ENCODE measurements at places on chromosomes 3 and 15.

- no peak for DNase-seq
Observed at GRCh38 chr3:170247875-170248274, 25.7 kb downstream of the PRKCI start.

- no peak for DNase-seq
Observed at GRCh38 chr3:122080207-122080587, 25.0 kb downstream of the CD86 start.

DNA sequence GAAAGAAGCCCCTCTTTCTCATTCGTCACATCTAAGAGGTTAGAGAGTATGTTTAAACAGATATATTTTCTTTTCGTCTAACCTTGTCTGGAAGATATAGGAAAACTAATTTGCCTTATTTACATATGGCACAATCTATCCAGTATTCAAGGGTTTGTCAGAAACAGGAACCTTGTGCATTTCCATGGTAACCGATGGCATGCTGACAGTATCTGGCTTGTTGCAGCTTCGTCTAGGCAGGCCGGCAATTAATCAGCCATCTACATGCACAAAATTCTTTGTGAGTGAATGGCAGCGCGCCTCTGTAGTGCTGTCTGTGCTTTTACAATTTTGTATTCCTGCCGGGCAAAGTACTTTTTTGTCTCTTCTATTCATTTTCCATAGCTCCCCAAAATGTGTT lies 294.0 kb upstream of the SOX2 start:
- DNase-seq = peak; percentile 17

GRCh38 chr3:147760085-147760484 lies 350.9 kb downstream of the ZIC1 start:
- no peak for DNase-seq

DNA sequence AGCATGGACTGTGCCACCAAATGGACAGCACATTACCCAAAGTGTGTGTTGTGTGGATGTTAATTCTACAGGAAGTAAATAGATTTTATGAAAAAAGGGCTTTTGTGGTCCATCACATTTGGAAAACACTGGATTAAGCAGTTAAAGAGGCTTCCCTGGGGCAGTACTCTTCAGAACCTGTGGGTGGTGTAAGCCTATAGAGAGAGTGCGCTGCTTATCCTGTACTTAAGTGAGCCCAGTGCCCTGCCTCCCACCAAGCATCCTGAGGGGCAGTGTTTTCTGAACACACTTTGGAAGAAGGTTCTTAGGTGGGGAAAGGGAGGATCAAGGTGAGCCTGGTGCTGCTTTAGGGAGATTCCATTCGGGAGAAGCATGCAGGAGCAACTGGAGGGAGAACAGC lies 10.9 kb downstream of the TTLL3 start:
- DNase-seq = no peak

DNA sequence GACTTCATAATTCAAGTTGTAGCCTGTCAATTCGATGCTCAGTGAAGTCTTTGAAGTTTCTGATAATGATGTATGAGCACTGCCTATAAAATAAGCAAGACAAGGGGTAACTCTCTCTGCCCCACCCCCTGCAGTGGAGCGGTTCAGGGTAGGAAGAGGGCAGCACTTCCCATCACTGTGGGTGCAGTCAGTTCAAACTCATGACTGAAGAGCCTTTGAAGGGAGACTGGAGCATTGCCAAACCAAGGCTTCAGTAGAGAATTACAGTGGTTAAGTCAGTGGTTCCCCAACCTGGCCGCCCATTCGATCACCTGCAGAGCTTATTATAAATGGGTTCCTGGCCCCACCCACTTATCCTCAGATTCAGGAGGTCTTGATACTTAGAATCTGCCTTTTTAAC lies 190.6 kb downstream of the SHQ1 start:
- DNase-seq = no peak

DNA sequence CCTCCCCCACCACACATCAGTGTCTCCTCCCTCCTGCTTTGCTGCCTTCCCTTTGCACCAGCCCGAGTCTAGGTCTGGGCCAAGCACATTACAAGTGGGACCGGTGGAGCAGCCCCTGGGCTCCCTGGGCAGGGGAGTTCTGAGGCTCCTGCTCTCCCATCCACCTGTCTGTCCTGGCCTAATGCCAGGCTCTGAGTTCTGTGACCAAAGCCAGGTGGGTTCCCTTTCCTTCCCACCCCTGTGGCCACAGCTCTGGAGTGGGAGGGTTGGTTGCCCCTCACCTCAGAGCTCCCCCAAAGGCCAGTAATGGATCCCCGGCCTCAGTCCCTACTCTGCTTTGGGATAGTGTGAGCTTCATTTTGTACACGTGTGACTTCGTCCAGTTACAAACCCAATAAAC lies 2.3 kb upstream of the ABCF3 start:
- no peak for DNase-seq

- no peak for DNase-seq
Observed at GRCh38 chr15:66623801-66624453, 58.1 kb upstream of the LCTL start.

- DNase-seq = no peak
Observed at GRCh38 chr3:181930105-181930504, 218.4 kb downstream of the SOX2 start.

- DNase-seq = no peak
Observed at GRCh38 chr3:18018491-18019160, 276.2 kb upstream of the TBC1D5 start.

DNA sequence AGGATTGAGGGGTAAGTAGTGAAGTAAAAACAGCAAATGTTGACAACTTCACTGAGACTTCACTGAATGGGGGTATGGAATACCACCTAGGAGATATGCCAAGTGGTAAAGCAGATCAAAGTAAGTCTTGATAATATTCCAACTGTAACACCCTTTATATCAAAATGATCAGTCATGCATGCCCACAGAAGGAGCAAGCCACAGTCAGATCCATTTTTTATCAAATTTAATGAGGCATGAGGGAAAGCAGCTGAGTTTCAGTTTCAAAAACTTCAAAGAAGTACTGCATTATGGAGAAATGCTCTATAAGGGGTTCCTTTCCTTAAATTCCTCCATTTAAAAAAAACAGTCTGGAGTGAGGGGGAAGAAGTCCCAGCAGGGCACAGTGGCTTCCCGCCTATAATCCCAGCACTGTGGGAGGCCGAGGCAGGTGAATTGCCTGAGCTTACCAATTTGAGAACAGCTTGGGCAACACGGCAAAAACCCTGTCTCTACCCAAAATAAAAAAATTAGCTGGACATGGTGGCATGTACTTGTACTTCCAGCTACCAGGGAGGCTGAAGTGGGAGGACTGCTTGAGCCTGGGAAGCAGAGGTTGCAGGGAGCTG lies 56.9 kb downstream of the TJP1 start:
- no peak for DNase-seq

DNA sequence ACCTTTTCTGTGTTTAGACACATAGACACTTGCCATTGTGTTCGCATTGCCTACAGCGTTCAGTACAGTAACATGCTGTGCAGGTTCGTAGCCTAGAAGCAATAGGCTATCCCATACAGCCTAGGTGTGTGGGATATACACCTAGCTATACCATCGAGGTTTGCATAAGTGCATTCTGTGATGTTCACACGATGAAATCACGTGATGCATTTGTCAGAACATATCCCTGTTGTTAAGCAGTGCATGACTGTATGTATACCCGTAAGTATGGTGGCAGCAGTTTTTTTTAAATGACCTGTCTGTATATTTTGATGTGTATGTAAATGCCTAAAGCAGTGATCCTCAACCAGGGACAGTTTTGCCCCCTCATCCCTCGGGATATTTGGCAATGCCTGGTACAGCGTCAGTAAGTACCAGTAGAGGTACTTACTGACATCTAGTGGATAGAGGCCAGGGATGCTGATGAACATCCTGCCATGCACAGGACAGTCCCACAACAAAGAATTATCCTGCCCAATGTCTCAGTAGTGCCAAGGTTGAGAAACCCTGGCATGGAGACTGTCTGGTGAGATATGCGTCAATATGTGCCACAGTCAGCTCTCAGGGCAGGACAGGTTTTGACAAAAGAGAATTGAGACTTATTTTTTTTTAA lies 129.1 kb downstream of the HCN4 start:
- peak; percentile 2 for DNase-seq

DNA sequence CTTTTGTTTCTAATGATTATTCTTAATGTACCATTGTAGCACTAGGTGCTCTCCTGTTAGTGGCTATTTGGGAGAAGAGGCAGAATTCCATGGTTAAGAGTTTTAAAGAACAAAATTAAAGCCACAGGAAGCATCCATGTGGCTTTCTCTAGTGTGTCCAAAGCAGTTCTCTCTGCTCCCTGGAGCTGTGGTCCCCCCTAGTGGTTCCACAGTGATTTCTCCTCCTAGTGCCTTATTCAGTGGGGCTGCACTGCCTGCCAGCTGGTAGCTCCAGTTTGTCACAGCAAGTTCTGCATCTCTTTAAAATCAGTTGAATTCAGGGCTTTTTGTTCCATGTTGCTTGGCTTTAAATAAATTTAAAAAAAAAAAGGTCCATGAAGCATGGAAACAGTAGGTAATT lies 39.6 kb upstream of the FAM98B start:
- peak; percentile 47 for DNase-seq

DNA sequence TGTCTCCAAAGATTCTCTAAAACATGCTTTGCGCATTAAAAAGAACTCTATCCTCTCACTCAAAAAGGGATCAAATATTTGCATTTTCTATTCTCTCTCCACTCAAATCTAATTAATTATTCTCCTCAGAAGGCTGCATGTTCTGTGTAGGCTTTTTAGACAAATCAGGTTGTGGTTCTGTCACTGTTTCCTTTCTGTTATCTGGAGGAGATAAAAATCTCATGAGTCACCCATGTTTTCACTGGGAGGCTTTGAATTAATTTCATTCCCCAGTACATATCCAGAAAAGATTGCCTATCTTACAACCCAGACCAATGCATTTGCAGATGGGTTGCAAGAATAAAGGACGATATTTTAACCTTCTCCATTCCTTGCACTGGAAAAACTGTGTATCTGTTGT lies 446.5 kb downstream of the GRM7 start:
- DNase-seq = no peak

DNA sequence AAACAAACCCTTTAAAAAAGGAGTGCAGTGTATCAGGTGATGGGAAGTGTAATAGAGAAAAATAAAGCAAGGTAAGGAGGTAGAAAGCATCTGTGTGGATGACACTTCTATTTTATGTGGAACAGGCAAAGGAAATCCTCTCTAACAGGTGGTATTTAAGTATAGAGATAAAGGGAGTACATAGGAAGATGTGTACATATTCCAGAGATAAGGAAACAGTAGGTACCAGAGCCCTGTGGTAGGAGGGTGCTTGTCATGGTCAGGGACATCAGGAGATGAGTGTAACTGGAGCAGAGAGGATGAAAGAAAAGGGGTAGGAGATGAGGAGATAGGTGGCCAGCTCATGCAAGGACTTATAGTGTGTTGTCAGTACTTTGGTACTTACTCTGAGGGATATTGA lies 65.8 kb downstream of the CHST2 start:
- DNase-seq = no peak

DNA sequence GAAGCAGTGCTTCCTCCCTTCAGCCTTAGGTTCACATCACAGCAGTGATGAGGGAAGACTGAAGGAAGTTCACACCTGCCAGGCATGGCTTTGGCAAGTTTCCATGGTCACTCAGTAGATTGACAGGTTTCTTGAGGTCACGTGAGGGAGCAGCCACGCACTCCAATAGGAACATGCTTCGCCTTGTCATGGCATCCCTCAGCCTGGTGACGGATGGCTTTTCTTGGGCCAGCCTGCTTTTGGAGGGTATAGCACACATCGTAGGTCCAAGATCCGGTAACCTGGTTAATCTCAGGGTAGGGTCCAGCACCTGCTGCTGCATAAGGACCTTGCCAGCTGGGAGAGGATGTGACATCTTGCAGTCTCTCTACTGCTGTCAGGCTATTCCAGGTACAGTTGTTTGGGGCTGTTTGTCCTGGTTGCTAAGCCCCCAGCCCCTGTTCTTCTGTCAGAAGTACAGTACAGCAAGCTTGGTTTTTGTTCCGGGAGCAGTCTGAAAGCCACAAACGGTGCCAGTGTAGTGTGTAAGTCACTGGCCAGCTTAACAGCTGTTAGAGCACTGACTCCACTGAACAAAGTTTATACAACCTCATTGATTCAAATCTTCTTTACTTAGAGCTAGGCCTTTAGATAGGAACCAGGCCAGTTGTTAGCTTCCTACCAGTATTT lies 42.3 kb downstream of the PSMD6 start:
- DNase-seq = no peak

- no peak for DNase-seq
Observed at GRCh38 chr15:87828608-87829007, 427.9 kb downstream of the NTRK3 start.

DNA sequence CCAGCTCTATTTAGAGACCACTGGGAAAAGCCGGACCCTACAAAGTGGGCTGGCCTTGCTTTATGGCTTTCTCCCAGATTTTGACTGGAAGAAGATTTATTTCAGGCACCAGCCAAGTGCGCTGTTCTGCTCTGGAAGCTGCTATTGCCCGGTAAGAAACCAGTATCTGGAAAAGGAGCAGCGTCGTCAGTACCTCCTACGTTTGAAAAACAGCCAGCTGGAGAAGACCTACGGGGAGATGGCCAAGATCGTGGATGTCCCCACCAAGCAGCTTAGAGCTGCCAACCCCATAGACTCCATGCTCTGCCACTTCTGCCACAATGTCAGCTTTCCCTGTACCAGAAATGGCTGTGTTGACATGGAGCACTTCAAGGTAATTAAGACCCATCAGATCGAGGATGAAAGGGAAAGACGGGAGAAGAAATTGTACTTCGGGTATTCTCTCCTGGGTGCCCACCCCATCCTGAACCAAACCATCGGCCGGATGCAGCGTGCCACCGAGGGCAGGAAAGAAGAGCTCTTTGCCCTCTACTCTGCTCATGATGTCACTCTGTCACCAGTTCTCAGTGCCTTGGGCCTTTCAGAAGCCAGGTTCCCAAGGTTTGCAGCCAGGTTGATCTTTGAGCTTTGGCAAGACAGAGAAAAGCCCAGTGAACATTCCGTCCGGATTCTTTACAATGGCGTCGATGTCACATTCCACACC lies 60.9 kb downstream of the PXYLP1 start:
- DNase-seq = no peak

DNA sequence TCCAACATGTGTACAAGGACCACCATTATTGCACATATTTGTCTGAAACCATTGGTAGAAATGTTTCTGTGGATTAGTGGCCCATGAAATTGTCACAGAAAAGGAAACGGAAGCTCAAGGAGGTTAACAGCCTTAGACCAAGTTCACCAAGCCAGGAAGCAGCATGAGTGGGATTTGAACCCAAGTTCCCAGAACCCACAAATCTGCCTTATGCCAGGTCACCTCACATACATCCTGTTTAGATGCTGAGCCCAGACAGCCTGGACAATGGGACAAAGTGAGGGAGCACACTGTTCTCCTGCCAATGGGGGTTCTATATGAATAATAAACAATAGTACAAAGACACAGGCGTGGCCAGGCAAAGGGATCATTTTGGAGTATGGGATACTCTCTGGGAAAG lies 59.6 kb upstream of the CA12 start:
- no peak for DNase-seq

- no peak for DNase-seq
Observed at GRCh38 chr3:50260942-50261441, 8.0 kb upstream of the SEMA3B start.

DNA sequence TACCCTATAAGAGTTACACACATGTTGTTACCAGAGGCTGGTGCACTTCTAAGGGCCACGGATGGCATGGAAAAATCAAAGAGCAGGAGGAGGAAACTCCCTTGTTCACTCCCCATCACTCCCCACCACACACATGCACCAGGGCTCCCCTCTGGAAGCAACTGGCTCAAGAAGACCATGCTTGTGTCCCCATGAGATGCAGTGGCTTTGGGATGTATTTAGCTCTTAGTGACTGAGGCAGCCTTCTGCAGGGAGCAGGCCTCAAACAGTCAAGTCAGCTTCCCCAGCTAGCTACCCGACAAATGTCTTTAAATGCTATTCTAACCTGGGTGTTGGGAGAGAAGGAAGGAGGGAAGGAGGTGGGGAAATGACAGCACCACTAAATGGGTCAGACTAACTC lies 32.9 kb upstream of the RAD18 start:
- no peak for DNase-seq

All from NCI-H1694 treated with DMSO at 0.1 percent for 48 hours (cell line).